Fibroblast of skin of right biceps (primary cell): ENCODE measurements at places on chromosomes 2 and 18.

GRCh38 chr2:2850218-2850755 is 519.2 kb upstream of the MYT1L start:
- DNase-seq: no peak

GRCh38 chr2:41038408-41038807 is 586.5 kb upstream of the SLC8A1 start:
- DNase-seq: peak; percentile 55

GRCh38 chr2:134705861-134706586 is 12.8 kb downstream of the TMEM163 start:
- no peak for DNase-seq

GRCh38 chr2:177714704-177715103 is 322.1 kb downstream of the AGPS start:
- DNase-seq: no peak

- no peak for DNase-seq
Measured at GRCh38 chr2:104321116-104321795, 532.7 kb upstream of the POU3F3 start.

DNA sequence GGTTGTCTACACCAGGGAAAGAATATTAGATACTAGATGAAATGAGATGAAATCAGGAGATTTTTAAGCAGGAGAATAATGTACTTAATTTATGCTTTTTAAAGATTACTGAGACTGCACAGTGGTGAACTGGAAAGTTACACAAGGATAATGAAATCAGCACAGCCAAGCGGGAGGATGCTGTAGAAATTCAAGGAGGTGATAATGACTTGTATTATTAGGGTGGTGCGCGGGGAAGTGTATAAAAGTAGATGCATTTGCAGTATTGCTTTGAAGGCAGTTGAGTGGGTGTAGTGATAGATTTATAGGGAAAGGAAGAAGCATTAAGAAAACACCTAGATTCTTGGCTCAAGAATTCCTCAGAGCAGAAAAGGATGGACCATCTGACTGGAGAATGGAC is 359.5 kb upstream of the SPHKAP start:
- DNase-seq: no peak

- DNase-seq: no peak
Measured at GRCh38 chr2:151927501-151928221, 99.4 kb upstream of the ARL5A start.

GRCh38 chr2:102286041-102286440 is 25.3 kb upstream of the IL1RL1 start:
- no peak for DNase-seq
